NCI-H226 (cell line): ENCODE measurements at places on chromosomes 3 and 15.

DNA sequence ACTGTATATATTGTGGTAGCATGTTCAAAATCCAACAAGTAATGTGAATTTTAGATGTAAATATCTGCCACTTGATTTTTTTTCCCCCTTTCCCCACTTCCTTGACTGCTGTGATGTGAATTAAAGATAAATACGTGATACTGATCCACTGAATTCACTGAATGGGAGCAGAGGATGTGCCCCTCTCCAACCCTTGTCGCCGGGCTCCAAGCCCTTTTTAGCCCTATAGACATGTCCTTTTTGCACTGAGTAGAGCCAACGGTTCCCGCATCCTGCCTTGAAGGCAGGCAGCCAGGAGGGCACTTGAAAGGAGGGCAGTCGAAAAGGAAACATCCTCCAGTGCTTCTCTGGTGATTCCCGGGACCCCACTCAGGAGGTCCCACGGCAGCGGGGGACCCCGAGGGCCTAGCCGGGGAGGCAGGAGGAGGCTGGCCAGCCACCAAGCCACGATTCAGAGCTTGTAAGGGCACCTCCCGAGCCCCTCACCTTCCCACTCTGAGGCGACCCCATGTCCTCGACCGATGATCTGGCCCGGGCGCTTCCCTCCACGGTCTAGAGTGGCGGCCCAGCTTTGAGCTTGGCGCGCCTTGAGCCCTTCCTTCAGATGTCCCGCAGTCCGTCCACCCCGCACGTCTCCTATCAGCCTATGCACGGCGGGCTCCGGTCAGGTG, 901 bp upstream of the MANF start:
- DNase-seq: no peak

- DNase-seq: no peak
Observed at GRCh38 chr15:90029024-90029423, 27.9 kb downstream of the ZNF710 start.

- no peak for DNase-seq
Observed at GRCh38 chr3:23865595-23866396, 51.0 kb downstream of the NKIRAS1 start.

- DNase-seq: no peak
Observed at GRCh38 chr3:177236704-177237103, 39.4 kb upstream of the TBL1XR1 start.

- DNase-seq: peak; percentile 5
Observed at GRCh38 chr3:51163051-51163450, 222.0 kb upstream of the MANF start.

GRCh38 chr3:177286034-177286433, 88.8 kb upstream of the TBL1XR1 start:
- DNase-seq: no peak

DNA sequence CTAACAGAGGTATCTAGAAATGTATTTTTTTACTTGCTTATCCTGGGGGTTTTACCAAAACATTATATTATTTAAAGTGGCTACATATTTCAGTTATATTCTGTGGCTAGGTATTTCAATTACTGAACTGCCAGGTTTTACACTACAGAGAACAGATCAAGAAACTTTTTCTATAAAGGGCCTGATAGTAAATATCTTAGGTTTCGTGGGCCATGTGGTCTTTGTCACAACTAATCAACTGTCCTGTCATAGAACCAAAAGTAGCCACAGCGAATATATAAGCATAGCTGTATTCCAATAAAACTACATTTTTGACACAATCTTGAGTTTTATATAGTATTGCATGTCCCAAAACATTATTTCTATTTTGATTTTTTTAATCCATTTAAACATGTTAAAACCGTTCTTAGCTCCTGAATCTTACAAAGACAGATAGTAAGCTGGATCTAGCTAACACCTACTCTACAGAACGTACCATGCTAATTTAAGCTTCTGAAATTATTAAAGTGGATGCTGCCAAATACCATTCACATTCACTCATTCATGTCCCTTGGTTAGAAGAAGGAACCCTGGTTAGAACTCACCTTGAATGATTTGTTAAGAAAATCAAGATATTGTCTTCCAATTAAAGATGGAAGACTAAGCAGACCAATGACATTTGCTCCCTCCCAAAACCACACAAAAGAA, 118.2 kb upstream of the TGFBR2 start:
- no peak for DNase-seq

GRCh38 chr3:5466065-5466464, 278.6 kb downstream of the EDEM1 start:
- DNase-seq: no peak

DNA sequence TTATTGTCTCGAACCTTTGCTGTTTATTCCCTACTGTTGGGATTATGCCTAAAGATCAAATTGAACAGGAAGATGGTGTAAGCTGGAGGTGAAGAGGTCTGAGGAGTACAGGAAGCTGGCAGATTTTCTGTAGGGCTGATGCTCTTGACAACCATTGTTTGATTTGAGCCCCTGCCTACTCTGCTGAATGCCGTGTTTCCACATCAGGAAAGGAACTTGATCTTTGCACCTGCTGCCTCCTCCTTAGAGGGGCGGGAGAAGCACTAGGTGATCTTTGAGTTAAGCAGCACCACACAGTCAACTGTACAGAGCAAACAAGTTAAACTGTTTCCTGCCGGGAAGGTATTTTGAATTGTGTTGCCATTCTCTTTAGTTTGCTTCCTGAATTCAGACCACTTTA, 364.6 kb upstream of the EPHA6 start:
- no peak for DNase-seq

- DNase-seq: peak; percentile 48
Observed at GRCh38 chr3:120425572-120426250, 25.1 kb downstream of the FSTL1 start.

DNA sequence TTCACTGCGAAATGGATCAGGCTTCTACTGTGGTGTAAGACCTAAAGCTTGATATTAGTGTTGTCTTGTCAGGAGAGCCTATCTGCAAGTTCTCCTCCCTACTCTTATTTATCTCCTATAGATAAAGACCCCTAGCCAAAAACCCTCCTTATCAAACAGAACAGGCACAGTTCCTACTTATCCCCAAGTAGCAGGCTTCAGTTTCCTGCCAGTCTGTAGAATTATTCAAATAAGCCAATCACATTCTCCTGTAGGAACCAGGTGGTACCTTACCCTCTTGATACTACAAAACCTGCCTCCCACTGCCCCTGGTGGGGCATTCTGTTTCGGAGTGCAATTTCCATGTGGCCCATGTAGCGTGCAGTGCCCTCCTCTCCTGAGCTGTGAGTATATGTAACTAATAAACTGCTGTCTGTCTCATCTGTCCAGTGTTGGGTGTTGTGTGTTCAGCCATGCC, 28.7 kb downstream of the HDGFL3 start:
- no peak for DNase-seq

DNA sequence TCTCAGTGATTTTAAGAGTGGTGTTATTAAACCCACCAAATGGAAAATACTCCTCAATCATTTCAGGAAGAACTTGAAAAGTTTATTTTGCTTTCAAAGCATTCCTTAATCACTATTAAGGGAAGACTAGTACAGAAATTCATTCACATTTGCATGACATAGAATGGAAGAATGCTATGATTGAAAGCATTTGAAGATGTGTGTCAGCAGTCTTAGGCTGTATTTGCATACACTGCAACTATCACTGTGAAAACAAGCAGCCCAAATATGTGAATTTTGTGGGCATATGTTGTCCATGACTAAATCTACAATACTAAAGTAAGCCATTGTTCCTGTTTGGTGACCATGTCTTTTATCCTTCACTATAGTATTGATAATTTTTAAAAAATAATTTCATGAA, 95.8 kb downstream of the CNTN3 start:
- no peak for DNase-seq

- DNase-seq: peak; percentile 93
Observed at GRCh38 chr15:39404767-39405181, 176.1 kb upstream of the THBS1 start.

DNA sequence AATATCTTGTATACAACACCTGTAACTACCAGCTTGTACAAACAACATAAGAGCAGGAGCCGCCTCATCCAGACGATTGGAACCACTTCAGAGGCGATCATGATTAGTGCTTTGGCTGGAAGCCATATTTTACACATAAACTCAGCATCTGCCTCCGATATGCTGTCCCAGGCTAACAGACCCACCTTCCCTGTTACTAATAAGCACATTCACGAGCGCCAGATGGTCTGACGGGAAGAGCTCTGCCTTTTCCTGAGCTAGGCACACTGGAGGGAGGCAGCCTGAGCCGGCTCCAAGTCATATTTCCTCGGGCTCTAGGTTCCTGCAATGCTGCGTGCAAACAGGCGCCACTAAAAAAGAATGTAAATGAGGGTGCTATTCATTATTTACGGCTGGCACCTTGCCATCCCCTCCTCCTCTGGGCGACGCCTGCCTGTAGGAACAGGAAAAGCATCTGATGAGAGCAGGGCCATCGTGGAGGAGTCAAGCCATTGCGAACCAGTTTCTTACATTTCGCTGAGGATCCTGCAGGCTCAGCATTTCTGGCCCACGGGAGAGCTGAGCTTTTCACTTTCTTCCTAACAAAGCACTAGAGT, 98.2 kb downstream of the ANXA2 start:
- no peak for DNase-seq
